ENCODE measurements at places on chromosomes 2 and 18.

- DNase-seq: no peak
Measured at GRCh38 chr2:37459095-37459981, 114.9 kb downstream of the QPCT start.

DNA sequence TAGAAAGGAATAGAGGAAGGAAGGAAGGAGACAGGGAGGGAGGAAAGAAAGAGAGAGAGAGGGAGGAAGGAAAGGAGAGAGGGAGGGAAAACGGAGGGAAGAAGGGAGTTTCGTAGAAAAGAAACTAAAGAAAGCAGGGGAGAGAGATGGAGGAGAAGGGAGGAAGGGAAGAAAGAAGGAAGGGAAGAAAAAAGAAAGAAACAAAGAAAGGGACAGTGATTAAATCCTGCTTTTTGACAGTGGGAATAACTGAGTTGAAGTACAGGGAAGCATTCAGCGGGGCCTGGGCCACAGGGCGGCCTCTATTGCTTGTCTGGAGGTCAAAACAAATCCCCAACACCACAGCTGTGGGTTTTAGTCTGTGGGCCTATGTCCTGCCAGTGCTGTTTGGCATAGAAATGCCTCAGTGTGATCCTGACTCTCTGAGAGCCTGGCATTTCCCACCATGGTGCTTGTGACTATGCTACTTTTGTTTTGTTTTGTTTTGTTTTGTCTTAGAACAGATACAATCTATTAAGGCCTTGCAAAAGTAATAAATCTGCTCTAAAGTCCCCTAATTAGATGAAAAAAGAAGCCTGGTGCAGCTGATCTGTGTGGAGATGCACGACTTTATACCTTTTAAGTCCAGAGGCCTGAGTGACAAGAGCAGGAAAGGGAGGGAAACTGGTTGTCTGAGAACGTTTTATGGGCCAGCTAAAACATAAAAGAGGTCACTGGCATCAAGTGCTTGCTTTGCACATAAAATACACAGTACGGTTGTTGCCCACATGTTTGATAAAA, 40.0 kb downstream of the IL1RL2 start:
- DNase-seq: no peak

DNA sequence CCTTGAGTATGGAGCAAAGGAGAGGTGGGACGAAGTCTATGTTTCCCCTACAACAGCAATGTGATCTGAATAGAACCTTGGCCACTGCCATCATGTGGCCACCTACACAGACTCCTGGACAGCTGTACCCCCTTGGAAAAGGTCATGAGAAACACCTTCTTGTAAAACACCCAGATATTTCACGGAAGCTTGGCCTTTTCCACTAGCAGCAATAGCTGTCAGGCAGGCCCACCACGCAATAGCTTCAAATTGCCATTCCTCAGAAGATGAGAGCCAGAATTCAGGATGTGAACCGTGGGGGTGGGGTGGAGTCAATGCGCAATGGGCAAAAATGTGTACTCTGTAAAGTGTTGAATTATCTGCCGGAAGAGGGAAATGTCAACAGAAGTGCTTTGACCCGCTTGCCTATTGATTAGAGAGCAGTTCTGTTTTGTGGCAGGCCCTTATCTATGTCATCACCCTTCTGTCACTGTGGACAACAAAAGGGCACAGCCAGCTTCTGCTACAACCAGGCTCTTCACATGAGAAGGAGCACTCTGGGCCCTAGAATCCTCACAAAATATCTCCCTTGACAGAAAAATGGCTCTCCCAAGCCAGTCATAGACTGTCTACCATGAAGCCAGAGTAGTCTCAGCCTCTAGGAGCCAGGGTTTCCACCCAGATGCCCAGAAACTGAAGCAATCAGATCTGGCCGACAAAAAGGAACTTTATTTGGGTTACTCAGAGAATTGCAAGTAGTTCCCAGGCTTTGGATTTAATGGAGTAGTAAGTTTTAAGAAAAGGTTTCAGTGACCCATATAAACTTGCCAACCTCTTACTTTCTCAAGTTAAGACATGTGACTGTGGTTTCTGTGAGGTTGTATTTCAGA, 9.5 kb downstream of the INPP1 start:
- no peak for DNase-seq

DNA sequence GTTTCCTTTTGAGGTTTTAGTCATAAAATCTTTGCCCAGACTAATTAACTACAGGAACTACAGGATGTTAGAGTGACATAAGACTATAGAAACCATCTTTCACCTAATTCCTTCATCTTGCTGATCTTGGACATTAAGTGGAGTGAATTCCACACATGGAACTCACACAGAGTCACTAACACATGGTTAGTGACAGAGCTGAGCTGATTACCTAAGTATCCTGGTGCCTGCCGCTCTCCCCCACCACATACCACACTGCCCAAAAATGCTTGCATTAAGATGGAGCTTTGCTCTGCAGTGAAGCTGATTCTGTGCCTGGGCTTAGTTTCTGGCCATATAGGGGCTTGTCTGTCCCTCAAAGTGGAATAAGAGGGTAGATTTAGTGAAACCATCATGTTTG, 332.9 kb upstream of the NT5C1B start:
- DNase-seq: no peak

GRCh38 chr2:1510176-1510575, 96.9 kb downstream of the TPO start:
- no peak for DNase-seq

DNA sequence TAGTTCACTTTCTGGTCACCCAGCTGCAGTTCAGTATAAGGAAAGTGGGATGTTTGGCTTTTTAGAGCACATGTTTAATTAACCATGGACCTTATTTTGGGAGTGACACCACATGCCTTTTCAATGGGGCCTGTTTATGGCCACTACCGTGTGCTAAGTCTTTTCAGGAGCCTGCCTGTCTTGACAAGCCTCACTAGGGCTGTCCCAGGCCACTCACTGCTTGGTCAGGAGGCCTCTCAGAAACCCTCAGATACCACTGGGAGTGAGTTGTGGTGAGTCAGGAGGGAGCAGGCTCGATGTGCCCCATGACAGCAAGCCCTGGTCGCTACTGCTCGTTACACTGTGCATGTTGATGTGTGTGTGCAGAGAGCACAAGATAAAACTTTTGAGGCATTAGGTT, 123.0 kb downstream of the MAP4K4 start:
- DNase-seq: no peak

DNA sequence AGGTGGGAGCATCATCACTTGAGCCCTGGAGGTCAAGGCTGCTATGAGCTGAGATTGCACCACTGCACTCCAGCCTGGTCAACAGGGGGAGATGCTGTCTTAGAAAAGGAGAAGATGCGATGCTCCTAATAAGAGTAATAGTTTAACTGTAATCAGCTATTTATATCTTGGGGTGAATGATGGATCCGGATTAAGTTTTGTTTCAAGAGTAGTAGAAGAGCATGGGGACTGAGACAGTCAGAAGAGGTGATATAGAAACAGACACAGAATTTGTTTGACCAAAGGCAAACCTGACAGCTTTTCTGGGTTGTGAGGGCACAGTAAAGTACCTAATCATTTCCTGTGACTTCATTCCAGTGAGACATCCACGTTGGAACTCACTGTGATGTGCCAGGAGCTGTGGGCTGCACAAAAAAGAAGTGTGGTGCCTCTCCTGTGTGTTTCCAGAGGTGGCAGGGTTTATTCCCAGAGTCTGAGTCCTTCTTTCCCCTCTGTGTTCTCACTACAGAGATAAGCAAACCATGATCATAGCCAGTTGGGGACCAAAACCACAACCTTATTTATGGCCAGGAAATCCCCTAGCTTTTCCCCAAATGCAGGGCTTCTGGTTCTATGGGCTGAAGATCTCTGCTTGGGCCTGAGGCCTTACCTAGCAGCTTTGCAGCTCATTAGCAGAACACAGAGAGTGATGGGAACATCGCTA, 113.7 kb downstream of the XRCC5 start:
- no peak for DNase-seq

GRCh38 chr2:149725234-149725633, 137.7 kb upstream of the MMADHC start:
- no peak for DNase-seq

DNA sequence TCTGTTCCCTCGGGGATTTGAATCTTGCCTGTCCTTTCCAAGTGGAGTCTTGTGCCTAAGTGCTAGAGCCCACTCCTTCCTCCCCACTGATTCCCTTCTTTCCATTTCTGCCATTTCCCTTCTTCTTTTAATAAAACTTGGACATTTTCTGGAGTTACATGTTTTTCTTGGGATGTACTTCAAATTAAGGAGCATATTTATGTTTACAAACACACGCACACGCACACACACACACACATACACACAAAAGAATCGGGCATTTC, 154.2 kb downstream of the TGIF1 start:
- DNase-seq: no peak

GRCh38 chr2:64672708-64673107, 19.0 kb upstream of the SERTAD2 start:
- no peak for DNase-seq

- no peak for DNase-seq
Measured at GRCh38 chr2:18209934-18210639, 331.6 kb downstream of the KCNS3 start.

- no peak for DNase-seq
Measured at GRCh38 chr2:10811517-10811916, 1.1 kb downstream of the PDIA6 start.

- DNase-seq: no peak
Measured at GRCh38 chr2:33258387-33258786, 218.1 kb upstream of the RASGRP3 start.

DNA sequence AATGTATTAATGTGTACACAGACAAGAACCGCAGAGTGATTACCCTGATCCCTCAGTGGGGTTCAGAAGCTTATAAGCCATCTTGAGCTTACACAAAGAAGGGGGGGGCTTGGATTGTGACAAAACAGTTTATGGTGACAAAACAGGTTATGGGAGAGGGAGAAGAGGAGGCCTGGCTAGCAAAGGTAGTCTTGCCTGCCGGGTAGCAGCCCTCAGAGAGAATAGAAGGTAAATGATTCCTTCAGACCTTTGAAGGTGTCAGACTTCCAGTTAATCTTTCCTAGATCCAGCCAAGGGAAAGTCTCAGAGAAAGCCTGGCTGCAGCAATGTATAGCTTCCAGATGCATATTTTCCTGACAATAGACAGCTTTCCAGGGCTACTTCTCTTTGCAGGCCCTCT, 44.6 kb upstream of the RAPH1 start:
- DNase-seq: no peak

- no peak for DNase-seq
Measured at GRCh38 chr2:162211732-162212131, 31.5 kb downstream of the FAP start.

- DNase-seq: no peak
Measured at GRCh38 chr2:54947136-54947535, 103.1 kb downstream of the RTN4 start.

- DNase-seq: no peak
Measured at GRCh38 chr2:231386446-231386845, 9.1 kb upstream of the B3GNT7 start.

DNA sequence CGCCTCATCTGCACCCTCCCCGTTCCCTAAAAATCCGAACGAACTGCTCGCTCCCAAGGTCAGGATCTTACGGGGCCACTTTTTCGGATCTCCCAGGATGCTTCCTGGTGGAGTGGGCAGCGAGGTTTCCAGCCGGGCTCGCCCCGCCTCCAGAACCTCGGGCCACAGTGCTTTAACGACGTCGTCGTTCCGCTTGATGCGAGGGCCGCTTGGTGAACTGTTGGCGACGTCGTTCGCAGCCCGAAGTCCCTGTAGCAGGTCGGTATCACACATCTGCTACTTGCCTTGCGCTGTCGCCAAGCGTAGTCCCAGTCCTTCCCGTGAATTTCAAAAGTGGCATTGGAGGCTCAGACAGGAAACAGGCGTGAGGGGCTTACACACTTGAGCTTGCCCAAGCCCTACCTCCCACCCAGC, 15.3 kb downstream of the EVX2 start:
- no peak for DNase-seq

DNA sequence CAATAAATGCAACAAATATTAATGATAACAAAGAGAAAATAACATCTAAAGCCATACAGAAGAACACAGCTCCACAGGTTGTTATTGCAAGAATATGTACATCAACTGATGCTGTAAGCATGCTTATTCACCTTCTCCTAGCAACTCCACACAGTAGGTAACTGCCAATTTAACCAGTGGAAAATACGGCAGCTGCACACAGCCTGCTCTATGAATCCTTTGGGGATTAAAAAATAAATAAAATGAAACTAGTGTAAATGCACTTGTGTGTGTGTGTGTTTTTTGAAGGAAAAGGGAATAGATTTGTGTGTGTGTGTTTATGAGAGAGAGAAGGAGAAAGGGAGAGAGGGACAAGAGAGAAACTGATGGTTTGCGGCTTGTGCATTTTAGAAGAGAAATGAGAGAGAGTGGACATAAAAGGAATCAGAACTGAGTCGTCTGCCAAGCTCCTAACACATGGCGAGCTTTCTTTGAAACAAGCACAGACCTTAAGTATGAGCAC, 96.2 kb upstream of the PDE1A start:
- DNase-seq: no peak

GRCh38 chr2:235087832-235088495, 136.1 kb downstream of the SH3BP4 start:
- no peak for DNase-seq

GRCh38 chr2:200788121-200788718, 23.5 kb upstream of the BZW1 start:
- no peak for DNase-seq

DNA sequence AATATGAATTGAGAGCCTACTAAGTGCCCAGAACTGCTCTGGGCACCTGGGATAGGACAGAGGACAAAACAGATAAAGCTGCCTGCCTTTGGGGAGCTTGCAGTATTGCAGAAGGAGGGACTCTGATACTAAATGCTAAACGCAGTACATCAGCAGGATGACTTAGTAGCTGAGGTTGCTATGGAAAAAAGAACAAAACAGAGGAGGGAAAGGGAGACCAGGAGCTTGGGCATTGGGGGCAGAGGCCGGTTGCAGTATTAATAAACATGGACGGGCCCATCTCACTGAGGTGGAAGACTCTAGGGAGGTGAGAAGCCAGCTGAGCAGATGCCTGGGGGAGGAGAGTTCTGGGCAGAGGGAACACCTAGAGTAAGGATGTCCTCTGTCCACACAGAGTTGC, 66.1 kb upstream of the SP3 start:
- no peak for DNase-seq

DNA sequence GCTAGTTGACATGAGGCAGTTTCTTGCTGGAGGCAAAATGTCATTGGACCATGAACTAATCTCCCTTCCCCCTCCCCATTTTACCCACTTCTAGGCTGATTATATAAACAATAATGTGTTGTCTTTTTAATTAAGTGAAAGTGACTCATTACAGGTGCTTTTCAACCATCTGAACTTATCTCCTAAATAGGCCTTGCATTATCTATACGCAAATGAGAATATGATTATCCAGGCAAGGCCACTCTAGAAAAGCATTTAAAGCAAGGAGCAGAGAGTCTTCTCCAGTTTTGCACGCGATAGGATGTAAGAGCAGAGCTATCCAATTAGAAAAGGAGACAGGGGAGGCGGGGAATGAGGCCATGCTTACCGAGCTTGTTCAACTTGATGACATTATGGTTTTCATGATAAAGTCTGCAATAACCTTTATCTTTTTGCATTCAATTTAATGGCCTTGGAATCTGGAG, 286.1 kb upstream of the SIX3 start:
- DNase-seq: no peak

GRCh38 chr2:156763174-156763573, 327.0 kb downstream of the GPD2 start:
- DNase-seq: no peak

All from stimulated activated CD4-positive, alpha-beta T cell treated with anti-CD3 and anti-CD28 coated beads, Interleukin-4, amount 100 ng/mL, for 48 hours (primary cell).